ENCODE measurements at places on chromosomes 2 and 18.

DNA sequence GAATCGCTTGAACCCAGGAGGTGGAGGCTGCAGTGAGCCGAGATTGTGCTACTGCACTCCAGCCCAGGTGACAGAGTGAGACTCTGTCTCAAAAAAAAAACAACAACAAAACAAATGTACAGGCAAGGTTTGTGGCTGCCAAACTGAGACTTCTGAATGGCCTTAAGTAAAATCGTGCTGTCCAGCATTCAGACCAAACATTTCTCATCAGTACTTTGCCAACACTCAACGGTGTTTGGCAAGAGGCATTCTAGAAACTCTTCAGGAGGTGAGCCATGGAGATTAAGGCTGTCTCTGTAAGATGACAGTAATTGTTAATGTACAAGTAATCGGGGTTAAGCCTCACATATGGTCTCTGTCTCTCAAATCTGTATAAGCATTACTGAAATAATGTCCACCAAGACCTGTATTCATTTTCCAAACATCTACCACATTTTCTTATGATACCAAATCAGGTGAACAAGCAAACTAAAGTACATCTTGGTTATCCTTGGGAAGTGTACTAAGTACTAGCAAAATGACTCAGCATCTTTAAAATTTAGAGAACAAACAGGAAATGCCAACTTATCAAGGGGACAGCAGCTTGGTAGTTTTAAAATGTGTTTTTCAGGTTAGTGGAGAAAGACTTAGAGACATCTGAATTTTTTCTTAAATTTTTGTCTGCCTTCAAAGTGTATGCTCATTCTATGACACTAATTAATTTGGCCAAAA, 29.3 kb downstream of the SERPINE2 start:
- DNase-seq: no peak

GRCh38 chr2:240298117-240298790, 137.2 kb upstream of the GPC1 start:
- DNase-seq: no peak

GRCh38 chr18:51765606-51766360, 568.3 kb upstream of the MEX3C start:
- DNase-seq: no peak

- DNase-seq: no peak
Observed at GRCh38 chr2:83844490-83844889, 614.6 kb downstream of the SUCLG1 start.

DNA sequence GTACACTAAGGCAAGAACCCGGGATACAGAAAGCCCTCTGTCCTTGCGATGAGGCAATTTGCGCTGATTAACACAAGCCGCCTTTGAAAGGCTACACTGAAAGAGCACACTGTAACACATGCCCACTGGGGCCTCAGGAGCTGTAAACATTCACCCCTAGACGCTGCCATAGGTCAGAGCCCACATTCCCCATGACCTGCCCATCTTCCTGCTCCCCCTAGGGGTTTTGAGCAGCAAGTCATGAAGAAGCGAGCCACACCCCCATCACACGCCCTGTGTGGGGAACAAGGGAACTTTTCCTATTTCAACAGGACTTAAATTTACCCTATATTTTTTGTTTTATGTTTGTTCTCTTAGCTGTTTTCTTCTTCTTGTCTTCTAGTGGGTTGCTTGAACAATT, 47.8 kb upstream of the SLC4A10 start:
- DNase-seq: no peak

DNA sequence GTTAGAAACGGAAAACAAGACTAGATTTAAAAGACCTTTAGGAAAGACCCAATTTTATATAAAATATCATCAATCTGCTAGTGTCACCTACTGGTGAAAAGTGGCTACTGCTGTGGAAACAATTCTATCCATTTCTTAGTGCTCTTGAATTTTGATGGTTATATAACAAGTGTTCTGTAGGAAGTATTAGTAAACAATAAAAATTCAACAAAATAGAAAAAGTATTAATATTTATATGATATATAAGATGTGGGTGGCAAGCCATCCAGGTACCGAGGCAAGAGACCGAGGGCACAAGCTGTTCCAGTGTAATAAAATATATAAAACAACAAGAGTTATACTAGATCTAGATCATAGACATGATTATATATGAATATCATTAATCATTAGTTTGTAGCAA, 6.2 kb upstream of the TMEM87B start:
- no peak for DNase-seq

DNA sequence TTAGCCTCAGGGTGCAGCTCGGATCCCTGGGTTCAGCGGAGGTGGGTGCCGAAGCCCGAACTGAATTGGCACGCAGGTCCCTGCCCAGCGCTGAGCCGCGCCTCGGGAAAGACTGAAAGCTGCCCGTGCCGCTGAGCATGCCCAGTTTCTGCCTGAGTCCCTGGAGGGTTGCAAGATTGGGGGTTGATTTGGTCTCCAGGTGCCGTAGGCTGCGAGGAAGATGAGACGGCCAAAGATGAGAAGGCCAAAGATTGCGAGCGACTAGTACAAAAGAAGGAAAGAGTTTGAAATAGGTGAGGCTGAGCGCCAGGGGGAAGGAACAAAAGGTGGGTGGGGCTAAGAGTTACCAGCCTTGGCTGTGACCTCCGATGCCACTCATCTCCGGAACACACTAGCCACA, 852 bp upstream of the KCNH7 start:
- no peak for DNase-seq

DNA sequence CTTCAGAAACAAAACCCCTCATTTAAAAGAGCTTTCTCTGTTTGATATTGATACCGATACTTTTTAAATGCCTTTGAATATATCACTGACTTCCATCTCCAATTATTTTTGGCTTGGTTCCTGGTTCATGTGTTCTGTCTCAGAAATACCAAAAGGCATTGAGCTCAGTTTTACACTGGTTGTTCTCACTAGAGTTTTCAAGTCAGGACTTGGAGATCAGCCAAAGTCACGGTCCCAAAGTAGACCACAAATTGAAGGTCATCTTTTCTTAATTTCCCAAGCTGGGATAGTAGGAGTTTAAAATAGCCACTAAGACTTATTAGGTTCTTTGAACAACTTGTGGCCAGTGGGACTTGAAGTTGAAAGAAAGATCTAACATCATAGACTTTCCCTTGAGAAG, 24.2 kb downstream of the DHRS9 start:
- DNase-seq: no peak

DNA sequence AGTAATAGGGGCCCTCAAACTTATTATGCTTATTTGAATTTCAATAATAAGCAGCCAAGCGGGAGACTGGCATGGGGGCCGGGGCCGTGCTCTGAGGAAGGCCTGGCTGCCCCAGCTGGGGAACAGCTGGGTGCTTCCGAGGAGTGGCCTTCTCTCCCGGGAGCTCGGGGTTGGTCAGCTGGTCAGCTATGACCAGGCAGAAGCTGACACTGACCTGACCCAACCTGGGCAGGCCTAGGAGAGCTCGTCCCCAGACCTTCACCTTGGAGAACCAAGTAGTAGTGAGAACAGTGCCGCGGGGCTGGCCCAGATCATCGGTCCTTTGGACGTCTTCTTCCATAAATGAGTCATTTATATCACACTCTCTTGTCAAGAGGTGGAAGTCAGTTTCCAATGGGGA, 36.1 kb downstream of the RRM2 start:
- no peak for DNase-seq

GRCh38 chr2:54577035-54577434, 120.9 kb downstream of the SPTBN1 start:
- no peak for DNase-seq

GRCh38 chr2:115214050-115214449, 771.6 kb downstream of the DPP10 start:
- DNase-seq: no peak

- DNase-seq: no peak
Observed at GRCh38 chr2:177708660-177709444, 316.3 kb downstream of the AGPS start.

- DNase-seq: no peak
Observed at GRCh38 chr2:99956232-99957030, 186.0 kb downstream of the AFF3 start.

DNA sequence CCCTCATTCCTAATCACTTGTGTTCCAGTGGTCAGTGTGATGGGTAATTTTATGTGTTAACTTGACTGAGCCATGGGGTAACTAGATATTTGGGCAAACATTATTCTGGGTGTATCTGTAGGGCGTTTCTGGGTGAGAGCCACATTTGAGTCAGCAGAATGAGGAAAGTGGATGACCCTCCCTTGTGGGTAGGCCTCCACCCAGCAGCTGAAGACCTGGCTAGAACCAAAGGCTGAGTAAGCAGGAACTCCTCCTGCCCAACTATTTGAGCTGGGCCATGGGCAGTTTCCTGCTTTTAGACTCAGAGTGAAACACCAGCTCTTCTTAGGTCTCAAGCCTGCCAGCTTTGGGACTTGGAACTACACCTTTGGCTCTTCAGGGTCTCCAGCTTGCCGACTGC, 141.8 kb downstream of the ACKR3 start:
- DNase-seq: no peak

- no peak for DNase-seq
Observed at GRCh38 chr2:62200868-62201267, 5.0 kb downstream of the B3GNT2 start.

- no peak for DNase-seq
Observed at GRCh38 chr2:118062048-118062447, 26.2 kb upstream of the INSIG2 start.

DNA sequence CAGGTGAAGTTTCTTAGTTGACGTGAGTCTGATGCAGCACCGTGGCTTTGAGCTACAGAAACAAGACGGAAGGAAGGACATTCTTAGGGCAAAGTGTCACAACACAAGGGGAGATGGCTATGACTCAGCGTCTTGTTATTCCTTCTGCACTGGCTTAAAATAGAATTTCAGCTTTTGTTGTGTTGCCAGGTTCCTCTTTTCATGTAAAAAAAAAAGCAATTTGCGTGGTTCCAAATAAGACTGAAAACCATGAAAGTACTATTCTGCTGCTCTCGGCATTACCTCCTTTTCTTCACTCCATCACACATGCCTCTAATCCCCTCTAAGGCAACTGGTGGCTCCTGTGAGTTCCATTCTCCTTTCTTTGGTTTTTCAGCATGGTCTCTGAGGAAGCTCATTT, 150.1 kb downstream of the ANTXR1 start:
- DNase-seq: no peak

GRCh38 chr18:59139291-59139614, 431 bp upstream of the SEC11C start:
- DNase-seq: peak; percentile 85

- no peak for DNase-seq
Observed at GRCh38 chr18:45726603-45727002, 2.6 kb downstream of the SLC14A1 start.

- no peak for DNase-seq
Observed at GRCh38 chr2:235002198-235003095, 50.6 kb downstream of the SH3BP4 start.

GRCh38 chr2:49288902-49289700, 134.8 kb upstream of the FSHR start:
- DNase-seq: no peak

- no peak for DNase-seq
Observed at GRCh38 chr2:72496479-72496878, 329.4 kb downstream of the EXOC6B start.

DNA sequence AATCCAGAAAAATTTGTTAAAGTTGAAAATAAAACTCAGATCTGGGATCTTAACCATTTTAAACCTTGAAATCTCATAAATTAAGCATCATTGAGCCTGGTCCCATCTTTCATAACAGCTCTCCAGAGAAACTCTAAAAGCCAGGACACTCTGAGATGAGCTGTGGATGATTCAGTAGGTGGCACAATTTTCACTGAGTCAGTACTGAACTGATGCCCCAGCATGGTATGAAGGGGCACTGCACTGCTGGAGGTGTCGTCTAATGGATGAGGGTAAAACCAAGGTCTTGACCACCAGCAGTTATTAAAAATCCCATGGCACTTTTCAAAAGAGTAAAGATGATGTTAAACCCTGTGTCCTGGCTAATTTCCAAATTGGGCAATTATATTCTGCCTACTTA, 170.6 kb downstream of the FIGN start:
- no peak for DNase-seq

GRCh38 chr2:128562471-128563347, 244.0 kb upstream of the HS6ST1 start:
- DNase-seq: no peak

- DNase-seq: no peak
Observed at GRCh38 chr2:19355416-19355821, 3.0 kb downstream of the OSR1 start.

GRCh38 chr2:11408959-11409571, 56.9 kb downstream of the E2F6 start:
- DNase-seq: no peak

DNA sequence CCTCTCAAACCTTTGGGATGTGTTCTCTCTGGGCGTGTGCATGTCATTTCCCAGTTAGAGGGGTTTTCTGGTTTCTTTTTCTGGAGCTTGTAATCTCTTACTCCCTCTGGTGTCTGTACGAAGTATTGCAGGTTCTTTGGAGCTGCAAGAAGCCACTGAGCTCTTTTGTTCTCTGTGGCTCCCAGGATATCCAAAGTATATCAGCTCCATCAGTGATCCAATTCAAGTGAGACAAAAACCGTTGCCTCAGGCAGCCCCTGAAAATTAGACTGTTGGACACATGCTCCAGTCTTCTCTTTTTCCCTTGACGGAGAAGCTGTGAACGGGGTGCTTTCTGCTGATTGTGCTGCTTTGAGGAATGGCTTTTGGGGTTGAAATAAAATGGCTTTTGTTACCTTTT, 59.0 kb upstream of the LDLRAD4 start:
- no peak for DNase-seq

DNA sequence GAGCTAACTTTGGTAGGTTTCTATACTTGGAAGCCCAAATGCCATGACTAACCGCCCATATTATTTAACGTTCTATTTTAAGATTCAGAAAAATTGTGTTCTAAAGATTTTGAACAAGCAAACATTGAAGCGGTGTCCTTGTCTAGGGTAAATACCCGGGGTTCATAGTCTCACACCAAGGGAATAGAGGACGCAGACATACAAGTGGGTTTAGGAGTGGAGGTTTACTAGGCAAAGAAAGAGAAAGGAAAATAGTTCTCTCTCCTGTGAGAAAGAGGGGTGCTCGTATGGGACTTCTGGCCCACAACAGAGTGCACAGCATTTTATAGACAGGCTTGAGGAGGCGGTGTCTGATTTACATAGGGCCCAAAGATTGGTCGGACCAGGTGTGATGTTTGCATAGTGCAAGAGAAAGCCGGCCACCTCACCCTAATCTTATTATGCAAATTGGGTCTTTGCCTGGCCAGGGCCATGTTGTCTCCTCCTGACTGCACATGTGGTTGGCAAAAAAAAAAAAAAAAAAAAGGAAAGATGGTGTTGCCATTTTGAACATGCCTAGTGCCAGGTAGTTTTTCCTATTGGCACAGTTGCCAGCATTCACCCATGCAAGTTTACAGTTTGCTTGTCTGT, 1062.6 kb downstream of the LRP1B start:
- DNase-seq: no peak

- DNase-seq: no peak
Observed at GRCh38 chr2:67662222-67662621, 265.1 kb downstream of the ETAA1 start.

DNA sequence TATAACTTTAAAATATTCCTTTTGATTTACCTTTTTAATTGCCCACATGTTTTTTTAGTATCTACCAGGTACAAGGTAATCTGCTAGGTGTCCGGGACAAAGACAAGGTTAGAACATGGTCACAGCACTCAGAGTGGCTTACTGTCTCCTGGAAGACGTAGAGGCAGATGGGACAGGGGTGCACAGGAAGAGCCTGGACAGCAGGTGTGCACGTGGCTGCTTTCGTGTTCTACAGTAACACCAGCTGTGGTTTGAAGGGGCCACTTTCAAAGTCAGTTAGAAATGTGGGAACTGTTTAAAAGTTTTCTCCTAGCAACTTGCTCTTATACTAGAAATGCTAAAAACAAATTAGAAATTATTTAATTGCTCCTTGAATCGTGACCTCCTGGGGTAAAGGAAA, 102.9 kb upstream of the ALPP start:
- DNase-seq: no peak

All from activated T-helper 1 cell treated with Interleukin-2 at 50 U/mL for 16 hours (primary cell).